Liver (tissue), 10 donors: ENCODE measurements at places on chromosomes 6 and 20. TPM values are rescaled to one million over a fixed set of nuclear protein-coding genes. Genes with fewer than 3 reads are reported as not detected.

- DNase-seq: no peak
Observed at GRCh38 chr6:34673064-34673463, 23.5 kb downstream of the ILRUN start.

The RAET1G gene
- not detected for total RNA-seq

The RAMACL gene
- 0.28 TPM for total RNA-seq

DNA sequence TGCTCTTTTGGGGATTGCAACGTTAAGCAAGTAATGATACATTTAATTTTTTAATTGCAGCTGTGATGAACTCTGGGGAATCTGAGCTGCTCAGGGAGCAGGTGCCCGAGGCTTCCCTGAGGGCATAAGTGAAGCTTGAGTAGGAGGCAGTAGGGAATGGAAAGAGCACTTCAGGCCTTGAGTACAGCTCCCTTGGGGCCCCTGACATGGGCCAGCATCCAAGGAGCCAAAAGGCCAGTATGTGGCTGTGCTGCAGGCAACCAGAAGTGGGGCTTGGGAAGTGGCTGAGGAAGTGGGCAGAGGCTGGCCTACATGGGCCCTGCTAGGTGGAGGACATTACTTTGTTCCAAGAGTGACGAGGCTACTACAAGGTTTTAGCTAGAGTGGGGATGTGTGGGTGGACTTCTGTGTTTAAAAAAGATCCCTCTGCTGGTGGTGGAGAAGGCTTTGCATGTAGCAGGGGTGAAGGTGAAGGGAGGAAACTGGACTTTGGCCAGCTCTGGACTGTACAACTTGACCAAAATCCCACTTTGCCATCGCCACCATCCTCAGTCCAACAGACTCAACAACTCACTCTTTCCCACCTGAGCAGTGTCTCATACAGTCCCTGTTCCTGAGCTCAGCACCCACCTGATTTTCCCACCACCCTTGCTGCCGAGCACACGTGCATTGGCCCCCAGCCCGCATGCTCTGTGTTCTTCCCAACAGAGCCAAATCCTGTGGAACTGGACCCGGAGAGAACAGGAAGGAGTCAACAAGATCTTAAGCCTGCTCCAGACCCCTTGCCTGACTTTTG lies 10.9 kb upstream of the ZNF831 start:
- DNase-seq: no peak

GRCh38 chr20:41143354-41143753 lies 6.0 kb downstream of the PLCG1 start:
- no peak for DNase-seq

DNA sequence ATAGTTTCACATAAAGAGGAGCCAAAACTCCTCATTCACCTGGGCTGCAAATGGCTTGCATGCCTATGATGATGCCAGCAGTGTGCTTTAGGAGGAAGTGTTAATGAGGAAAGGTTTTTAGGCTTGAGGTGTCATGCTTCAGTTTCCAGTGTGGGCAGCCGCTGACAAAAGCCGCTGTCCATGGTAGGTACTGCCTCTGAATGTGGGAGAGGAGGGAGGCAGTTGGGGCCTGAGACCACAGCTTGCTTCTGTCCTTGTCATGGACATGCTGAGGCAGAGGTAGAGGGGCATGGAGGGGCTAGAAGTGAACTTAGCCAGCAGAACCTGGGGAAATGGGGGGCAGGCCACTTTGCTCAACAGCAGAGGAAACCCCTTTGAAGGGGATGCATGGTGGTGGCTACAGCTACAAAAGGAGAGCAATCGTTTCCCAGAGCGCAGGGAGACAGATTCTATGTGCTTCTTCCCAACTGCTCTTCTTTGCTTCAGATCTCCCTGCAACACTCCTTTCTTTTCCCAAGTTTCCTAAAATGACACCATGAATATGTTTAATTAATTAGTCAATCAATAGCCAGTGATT lies 372.1 kb upstream of the CNR1 start:
- no peak for DNase-seq

DNA sequence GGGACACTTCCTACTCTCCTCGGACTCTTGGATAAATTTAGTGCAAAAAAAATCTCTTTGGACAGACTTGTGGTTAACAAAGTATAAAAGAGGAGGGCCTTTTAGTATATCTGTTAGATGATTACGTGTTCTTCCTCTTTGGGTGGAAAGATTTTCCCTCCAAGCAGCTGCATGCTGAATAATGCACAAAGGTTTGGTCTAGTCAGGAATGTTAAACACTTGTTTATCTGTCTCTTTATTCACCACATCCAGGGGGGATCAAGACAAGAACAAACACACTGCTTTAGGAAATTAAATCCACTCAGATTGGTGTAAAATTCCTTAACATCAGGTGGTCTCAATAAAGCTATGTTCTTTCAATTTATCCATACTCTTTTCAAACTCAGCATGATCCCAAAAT lies 260.9 kb upstream of the CHD6 start:
- DNase-seq: no peak

GRCh38 chr6:30322527-30323501 lies 3.9 kb upstream of the TRIM39 start:
- DNase-seq: no peak

DNA sequence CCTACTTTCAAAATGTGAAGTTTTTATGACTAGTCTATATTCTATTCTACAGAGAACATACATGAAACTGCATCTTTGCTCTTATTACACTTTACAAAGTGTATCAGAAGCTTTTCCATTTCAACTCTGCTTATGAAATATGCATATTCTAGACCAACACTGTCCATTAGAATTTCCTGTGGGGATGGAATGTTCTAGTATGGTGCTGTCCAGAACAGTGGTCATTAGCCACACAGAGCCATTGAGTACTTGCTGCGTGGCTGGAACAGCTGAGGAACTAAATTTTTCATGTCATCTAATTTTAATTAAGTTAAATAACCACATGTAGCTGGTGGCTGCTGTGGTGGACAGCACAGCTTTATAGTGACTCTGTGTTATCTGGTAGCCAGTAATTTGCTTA lies 105.9 kb upstream of the PDE10A start:
- DNase-seq: no peak

- DNase-seq: no peak
Observed at GRCh38 chr6:130161683-130162404, 60.9 kb downstream of the SAMD3 start.

DNA sequence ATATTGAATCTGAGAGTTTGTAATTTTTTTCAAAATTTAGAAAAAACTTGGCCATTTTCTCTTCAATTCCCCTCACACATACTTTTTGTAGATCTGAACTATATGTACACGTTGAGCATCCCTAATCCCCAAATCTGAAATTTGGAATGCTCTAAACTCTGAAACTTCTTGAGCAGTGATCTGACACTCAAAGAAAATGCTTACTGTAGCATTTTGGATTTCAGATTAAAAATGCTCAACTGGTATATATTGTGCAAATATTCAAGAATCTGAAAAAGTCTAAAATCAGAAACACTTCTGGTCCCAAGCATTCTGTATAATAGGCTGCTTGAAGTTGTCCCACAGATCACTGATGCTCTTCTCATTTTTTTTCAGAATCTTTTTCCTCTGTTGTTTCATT lies 78.8 kb upstream of the ZBTB24 start:
- DNase-seq: no peak

GRCh38 chr20:444862-445426 lies 17.4 kb downstream of the TBC1D20 start:
- DNase-seq: no peak
